Glutamatergic neuron (in vitro differentiated cells): ENCODE measurements at places on chromosomes 16 and 17.

DNA sequence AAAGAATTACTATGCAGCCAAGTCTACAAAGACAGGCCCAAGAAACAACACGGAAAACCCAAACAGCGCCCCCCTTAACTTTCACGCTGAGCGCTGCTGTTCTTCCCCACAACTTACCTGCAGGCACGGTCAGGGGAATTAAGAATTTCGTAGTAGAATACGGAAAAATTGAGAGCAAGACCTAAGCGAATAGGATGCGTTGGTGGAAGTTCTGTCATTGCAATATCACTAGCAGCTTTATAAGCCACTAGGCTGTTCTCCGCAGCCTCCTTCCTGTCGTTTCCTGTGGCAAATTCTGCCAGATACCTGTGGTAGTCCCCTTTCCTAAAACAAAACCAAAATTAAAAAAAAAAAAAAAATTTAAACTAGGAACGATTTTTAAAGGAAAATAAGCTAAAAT lies 39.0 kb downstream of the YWHAE start:
- H3K36me3 ChIP-seq, result no peaks in the 10 kb centered on the region
- peaks cover 16% of the 10 kb centered on the region for H3K4me1 ChIP-seq
- H3K27me3 ChIP-seq, result peaks cover 6% of the 10 kb centered on the region

DNA sequence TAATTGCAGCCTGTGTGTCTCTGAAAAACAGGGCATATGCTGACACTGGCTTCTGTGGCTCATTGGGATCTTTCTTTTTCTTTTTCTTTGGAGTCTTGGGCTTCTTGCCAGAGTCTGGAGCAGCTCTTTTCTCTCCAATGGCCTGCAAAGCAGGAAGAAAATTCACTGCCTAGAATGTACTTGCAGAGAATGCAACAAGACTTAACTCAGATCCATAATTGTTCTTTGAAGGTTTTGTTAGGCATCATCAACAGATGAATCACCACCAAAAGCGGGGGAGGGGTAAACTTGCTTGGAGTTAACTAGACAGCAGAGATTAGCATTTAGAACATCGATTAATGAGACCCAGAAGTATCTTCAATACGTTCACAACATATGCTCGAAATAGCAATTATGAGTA lies 100.9 kb downstream of the TOX3 start:
- no peaks in the 10 kb centered on the region for H3K27me3 ChIP-seq
- DNase-seq, result peak; percentile 43
- H3K4me1 ChIP-seq, result peaks cover 52% of the 10 kb centered on the region
- peaks cover 16% of the 10 kb centered on the region for H3K36me3 ChIP-seq

DNA sequence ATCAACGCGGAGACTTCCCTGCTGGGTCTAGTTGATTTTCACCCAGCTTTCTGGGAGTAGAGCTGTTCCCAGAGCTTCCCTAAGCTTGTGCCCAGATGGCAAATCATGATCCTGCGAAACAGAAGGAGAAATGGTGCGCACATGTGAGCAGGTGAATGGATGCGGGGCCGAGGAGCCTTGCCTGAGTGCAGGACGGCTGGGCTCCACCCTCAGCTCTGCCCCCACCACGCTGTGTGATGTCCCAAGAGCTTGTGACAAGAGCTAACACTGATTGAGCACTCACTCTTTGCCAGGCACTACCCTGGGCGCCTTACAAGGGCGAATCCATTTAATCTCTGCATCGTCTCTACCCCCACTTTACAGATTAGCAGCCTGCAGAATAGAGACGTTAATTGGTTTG lies 162.7 kb upstream of the RPL38 start:
- DNase-seq, result no peak
- H3K36me3 ChIP-seq, result no peaks in the 10 kb centered on the region
- H3K27ac ChIP-seq, result no peak overlapping the region
- no peak overlapping the region for H3K4me3 ChIP-seq

DNA sequence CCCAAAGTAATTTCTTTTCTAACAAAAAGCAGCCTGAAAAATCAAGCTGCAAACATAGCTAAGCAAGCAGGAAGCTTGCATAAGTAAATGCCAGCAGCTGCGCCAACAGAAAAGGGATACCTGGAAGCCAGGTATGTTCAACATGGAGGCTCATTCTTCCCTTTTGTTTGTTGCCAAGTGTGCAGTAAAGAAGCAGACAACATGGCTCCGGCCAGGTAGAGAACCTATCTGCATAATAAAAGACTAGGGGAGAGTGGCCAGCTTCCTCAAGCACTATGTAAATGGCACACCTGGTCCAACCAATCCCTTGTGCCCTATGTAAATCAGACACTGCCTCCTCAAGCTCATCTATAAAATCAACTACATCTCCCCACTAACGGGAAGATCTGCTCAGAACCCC lies 1407.0 kb downstream of the CDH11 start:
- no peak for DNase-seq
- no peaks in the 10 kb centered on the region for H3K36me3 ChIP-seq
- no peaks in the 10 kb centered on the region for H3K4me1 ChIP-seq
- H3K27ac ChIP-seq, result no peak overlapping the region
- no peaks in the 10 kb centered on the region for H3K27me3 ChIP-seq

GRCh38 chr16:72313903-72314302 lies 141.9 kb upstream of the PMFBP1 start:
- peaks cover 5% of the 10 kb centered on the region for H3K36me3 ChIP-seq
- H3K27me3 ChIP-seq, result no peaks in the 10 kb centered on the region
- no peak overlapping the region for H3K4me3 ChIP-seq
- no peak overlapping the region for H3K27ac ChIP-seq

- no peak for DNase-seq
- peaks cover 14% of the 10 kb centered on the region for H3K4me1 ChIP-seq
Measured at GRCh38 chr16:3816326-3816725, 64.2 kb downstream of the CREBBP start.

DNA sequence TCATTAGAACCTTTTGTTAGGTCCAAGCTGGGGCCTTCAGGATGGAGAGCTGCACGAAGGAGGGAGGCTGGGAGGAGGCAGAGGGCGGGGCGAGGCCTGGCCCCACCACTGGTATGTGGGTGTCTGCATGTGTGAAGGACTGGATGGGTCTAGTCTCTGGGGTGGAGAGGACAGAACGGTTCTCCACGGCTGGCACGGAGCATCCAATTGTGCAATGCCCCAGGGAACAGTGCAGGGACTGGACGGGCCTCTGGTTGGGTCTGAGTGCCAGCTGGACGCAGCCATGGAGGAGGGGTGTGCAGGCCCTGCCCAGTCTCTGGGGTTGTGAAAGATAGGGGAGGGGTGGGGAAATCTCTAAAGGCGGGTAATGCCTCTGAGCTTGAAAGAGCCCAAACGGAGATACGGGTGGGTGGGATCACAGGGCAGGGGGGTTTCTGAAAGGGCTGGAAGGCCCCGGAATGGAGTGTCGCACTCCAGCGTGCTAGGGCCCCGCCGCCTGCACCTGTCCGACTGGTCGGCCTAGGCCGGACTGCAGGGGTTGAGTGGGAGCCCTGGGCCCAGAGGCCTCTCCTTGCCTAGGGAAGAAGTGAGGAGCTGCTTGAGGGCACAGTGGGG lies 1.6 kb downstream of the PPL start:
- no peaks in the 10 kb centered on the region for H3K36me3 ChIP-seq
- peaks cover 9% of the 10 kb centered on the region for H3K27me3 ChIP-seq
- peaks cover 4% of the 10 kb centered on the region for H3K4me1 ChIP-seq

DNA sequence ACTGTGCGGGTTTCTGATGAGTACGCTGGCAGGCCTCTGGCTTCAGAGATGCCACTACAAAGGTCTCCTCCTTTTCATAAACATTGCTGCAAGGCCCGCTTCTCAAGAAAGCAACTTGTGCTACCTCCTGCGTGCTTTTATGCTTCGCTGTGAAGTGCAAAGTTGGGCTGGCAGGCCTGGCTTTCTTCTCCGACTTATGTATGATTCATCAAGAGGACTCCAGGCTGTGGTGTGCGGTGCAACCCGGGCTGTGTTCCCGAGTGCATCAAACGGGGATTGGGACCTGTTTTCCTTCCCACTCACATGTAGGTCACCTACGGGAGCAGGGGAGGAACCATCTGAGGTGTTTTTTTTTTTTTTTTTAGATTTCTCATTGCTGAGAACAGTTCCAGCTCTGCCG lies 534.1 kb downstream of the WWOX start:
- H3K27ac ChIP-seq, result no peak overlapping the region
- H3K36me3 ChIP-seq, result no peaks in the 10 kb centered on the region
- peaks cover 4% of the 10 kb centered on the region for H3K27me3 ChIP-seq
- no peak for DNase-seq
- no peak overlapping the region for H3K4me3 ChIP-seq
- H3K4me1 ChIP-seq, result no peaks in the 10 kb centered on the region

- no peak overlapping the region for H3K4me3 ChIP-seq
- H3K4me1 ChIP-seq, result peaks cover 14% of the 10 kb centered on the region
- no peak for DNase-seq
- H3K27ac ChIP-seq, result no peak overlapping the region
Measured at GRCh38 chr16:50578137-50578536, 29.9 kb downstream of the NKD1 start.

DNA sequence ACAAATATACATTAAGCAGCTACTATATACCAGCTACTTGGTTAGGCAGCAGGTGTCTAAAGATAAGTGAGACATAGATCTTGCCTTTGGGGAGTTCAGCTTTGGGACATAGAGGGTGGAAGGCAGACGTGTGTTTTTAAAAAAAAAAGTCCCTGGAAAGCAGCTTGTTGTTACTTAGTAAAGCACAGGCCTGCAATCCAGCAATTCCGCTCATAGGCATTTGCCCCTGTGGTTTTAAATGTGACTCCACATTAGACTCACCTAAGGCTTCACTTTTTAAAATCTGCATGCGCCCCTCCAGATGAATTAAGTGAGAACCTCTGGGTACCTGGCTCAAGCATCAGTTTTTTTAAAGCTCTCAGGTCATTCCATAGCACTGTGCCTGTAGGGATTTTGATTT lies 7.2 kb upstream of the MLYCD start:
- no peak overlapping the region for H3K27ac ChIP-seq
- DNase-seq, result no peak
- H3K36me3 ChIP-seq, result peaks cover 11% of the 10 kb centered on the region

- H3K27ac ChIP-seq, result peak within 1 kb of the TSS; percentile 85
- no peaks in the 10 kb centered on the region for H3K36me3 ChIP-seq
- H3K4me3 ChIP-seq, result peak within 1 kb of the TSS; percentile 85
- peaks cover 4% of the 10 kb centered on the region for H3K27me3 ChIP-seq
- DNase-seq, result peak; percentile 83
Measured at GRCh38 chr16:67562526-67562917, at the start of gene CTCF. TSS of gene CTCF (plus strand) at chr16:67562526. CDS start at chr16:67610833, 48,307 bp downstream.

GRCh38 chr17:20071824-20072691 lies 62.9 kb downstream of the SPECC1 start:
- no peak for DNase-seq
- no peak overlapping the region for H3K4me3 ChIP-seq
- no peaks in the 10 kb centered on the region for H3K36me3 ChIP-seq
- H3K27me3 ChIP-seq, result no peaks in the 10 kb centered on the region
- H3K27ac ChIP-seq, result no peak overlapping the region
- H3K4me1 ChIP-seq, result no peaks in the 10 kb centered on the region

DNA sequence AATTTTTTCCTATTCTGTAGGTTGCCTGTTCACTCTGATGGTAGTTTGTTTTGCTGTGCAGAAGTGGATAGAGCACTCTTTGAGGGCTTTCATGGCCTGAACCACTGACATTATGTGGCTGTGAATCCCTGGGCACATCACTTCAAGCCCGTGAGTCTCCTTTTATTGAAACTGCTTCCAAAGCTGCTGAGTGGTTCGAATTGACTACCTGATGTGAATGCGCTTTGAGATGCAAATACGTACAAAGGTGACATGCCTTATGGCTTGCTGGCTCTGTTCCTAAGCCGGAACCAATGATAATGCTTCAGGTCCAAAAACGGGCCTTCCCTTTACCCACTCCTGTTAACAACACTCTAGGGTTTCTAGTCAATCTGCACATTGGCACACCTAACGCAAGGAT lies 34.3 kb downstream of the ASPA start:
- DNase-seq, result no peak
- no peak overlapping the region for H3K4me3 ChIP-seq
- peaks cover 3% of the 10 kb centered on the region for H3K27me3 ChIP-seq
- H3K36me3 ChIP-seq, result peaks cover 2% of the 10 kb centered on the region
- H3K4me1 ChIP-seq, result peaks cover 8% of the 10 kb centered on the region

DNA sequence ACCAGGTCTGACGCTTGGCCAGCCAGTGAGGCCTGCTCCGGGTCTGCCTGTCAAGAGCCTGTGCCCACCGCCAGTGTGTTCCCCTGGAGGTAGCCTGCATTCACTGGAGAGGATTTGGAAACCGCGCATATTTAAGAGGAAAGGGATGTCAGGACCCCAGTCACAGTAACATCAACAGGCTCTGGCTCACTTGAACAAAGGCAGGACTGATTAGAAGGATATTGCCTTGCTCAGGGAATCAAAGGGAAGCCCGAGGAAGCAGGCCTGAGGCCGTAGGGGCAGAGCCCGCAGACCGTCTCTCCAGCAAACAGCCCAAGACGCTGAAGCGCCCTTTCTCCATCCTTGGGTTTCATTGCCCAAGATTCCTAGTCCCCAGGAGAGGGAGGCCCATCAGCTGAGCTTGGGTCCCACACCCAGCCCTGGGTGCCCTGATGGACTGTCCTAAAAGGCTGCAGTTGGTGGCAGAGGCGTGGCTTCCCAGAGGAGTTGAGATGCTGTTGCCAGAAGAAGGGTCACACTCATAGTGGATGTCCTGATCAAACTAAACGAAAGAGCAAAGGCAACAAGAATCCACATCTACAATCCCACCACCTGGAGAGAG lies 23.2 kb downstream of the NT5M start:
- H3K36me3 ChIP-seq, result no peaks in the 10 kb centered on the region
- peaks cover 7% of the 10 kb centered on the region for H3K27me3 ChIP-seq
- no peaks in the 10 kb centered on the region for H3K4me1 ChIP-seq
- H3K4me3 ChIP-seq, result no peak overlapping the region
